Activated naive CD8-positive, alpha-beta T cell treated with anti-CD3 and anti-CD28 coated beads for 36 hours (primary cell): ENCODE measurements at places on chromosomes 1 and 21. TPM values are rescaled to one million over a fixed set of nuclear protein-coding genes. Genes with fewer than 3 reads are reported as not detected.

DNA sequence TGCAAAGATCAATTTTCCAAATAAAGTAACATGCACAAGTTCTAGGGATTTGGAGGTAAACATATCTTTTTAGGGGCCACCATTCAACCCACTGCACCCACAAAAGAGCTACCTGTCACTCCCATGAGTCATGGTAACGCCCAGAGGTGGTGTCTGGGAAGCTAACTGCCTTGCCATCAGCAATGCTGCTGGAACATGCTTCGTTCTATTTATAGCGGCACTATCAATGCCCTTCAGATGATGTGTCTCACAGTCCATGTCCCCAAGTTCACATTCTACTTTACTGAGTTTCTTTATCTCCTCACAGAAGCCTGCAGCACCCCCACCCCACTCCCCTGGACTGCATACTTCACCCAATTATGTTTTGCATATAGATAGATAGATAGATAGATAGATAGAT, 95.4 kb downstream of the LPAR3 start:
- H3K27me3 ChIP-seq, result no peaks in the 10 kb centered on the region
- no peaks in the 10 kb centered on the region for H3K36me3 ChIP-seq
- no peak overlapping the region for H3K27ac ChIP-seq

The OR6K3 gene
- not detected for total RNA-seq

GRCh38 chr1:15201221-15201620, 45.8 kb upstream of the FHAD1 start:
- DNase-seq, result no peak
- no peak overlapping the region for H3K4me3 ChIP-seq
- H3K27me3 ChIP-seq, result peaks cover 8% of the 10 kb centered on the region
- H3K36me3 ChIP-seq, result no peaks in the 10 kb centered on the region

DNA sequence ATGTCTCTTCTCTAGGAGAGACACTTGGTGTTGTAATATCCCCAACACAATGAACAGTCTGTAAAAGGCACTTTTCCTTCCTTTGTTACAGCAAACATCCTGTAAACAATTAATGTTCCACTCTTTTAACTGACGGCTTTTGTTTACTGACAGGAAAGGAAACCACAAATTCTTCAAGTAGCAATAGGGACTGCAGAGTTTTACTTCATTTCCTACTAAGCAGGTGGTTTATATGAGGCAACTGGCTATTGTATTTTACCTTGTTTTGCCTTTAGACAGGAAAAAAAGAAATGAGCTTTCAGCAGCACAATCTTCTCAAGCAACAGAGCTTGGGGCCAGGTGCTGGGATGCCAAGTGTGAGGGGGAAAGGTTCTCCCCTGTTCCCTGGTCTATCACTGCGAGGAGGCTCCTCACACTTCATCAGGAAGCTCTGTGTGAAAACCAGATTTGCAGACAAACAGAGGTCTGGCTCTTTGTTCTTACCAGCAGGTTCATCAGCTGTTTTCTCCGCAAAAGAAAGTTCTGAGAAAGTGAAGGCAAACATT, 51.2 kb downstream of the SIPA1L2 start:
- H3K36me3 ChIP-seq, result peaks cover 3% of the 10 kb centered on the region
- no peak overlapping the region for H3K27ac ChIP-seq
- peaks cover 4% of the 10 kb centered on the region for H3K27me3 ChIP-seq
- no peak overlapping the region for H3K4me3 ChIP-seq

- peaks cover 4% of the 10 kb centered on the region for H3K27me3 ChIP-seq
- no peak for DNase-seq
- no peaks in the 10 kb centered on the region for H3K36me3 ChIP-seq
These were observed 94.6 kb upstream of the ZBTB18 start for GRCh38 chr1:243956450-243956849.

GRCh38 chr1:31478167-31478566, 65.2 kb downstream of the SERINC2 start:
- DNase-seq, result no peak
- no peaks in the 10 kb centered on the region for H3K4me1 ChIP-seq
- H3K27me3 ChIP-seq, result peaks cover 8% of the 10 kb centered on the region
- no peak overlapping the region for H3K4me3 ChIP-seq
- no peaks in the 10 kb centered on the region for H3K36me3 ChIP-seq
- no peak overlapping the region for H3K27ac ChIP-seq

The HMGCL gene
- total RNA-seq, result 30.3 TPM

The KCNE2 gene
- total RNA-seq, result not detected

DNA sequence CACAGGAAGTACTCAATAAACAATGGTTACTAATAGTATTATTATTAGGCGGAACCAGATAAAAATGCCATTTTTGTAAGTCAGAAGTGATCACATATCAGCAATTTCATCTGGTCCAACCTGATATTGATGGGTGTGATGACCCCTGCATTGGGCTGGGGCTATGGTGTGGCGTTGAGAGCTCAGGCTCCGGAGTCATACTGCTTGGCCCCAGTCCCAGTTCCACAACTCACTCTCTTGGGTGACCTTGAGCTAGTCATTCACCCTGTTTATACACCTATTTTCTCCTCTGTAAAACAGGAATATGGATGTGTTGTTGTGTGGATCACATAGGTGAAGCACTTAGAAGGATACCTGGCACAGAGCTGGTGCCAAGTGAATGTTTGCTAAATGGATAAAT, 229.4 kb upstream of the POU3F1 start:
- no peak for DNase-seq
- no peak overlapping the region for H3K4me3 ChIP-seq
- no peaks in the 10 kb centered on the region for H3K4me1 ChIP-seq
- peaks cover 34% of the 10 kb centered on the region for H3K27me3 ChIP-seq
- no peak overlapping the region for H3K27ac ChIP-seq

GRCh38 chr1:29379443-29380073, 143.2 kb downstream of the PTPRU start:
- no peak overlapping the region for H3K27ac ChIP-seq
- H3K4me1 ChIP-seq, result no peaks in the 10 kb centered on the region
- peaks cover 8% of the 10 kb centered on the region for H3K36me3 ChIP-seq
- no peak for DNase-seq
- no peak overlapping the region for H3K4me3 ChIP-seq
- peaks cover 57% of the 10 kb centered on the region for H3K27me3 ChIP-seq

The S100A12 gene
- not detected for total RNA-seq

The UTS2 gene
- 0.74 TPM for total RNA-seq

The RGS1 gene
- 8.4 TPM for total RNA-seq

GRCh38 chr1:44348061-44348485, 7.0 kb downstream of the ERI3 start:
- no peaks in the 10 kb centered on the region for H3K27me3 ChIP-seq
- no peak overlapping the region for H3K27ac ChIP-seq
- no peak for DNase-seq
- peaks cover 7% of the 10 kb centered on the region for H3K36me3 ChIP-seq

The SERPINC1 gene
- not detected for total RNA-seq

DNA sequence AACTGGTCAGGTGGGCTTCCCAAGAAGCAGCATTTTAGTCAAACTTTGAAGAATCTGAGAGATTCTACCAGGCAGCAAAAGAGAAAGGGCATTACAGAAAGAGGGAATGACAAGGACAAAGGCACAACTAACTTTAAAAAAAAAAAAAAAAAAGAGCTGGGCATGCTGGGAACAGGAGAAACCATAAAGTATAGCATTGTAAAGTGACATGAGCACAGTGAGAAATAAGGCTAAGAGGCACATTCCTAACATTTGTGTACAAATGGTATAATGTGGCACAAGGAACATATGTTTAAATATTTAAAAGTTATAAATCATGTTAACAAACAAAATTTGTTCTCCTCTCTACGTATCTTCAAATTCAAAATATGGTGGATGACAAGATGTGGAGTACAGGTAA, 69.6 kb downstream of the CLCA4 start:
- no peak overlapping the region for H3K4me3 ChIP-seq
- no peak for DNase-seq
- peaks cover 5% of the 10 kb centered on the region for H3K4me1 ChIP-seq
- peaks cover 10% of the 10 kb centered on the region for H3K27me3 ChIP-seq
- no peak overlapping the region for H3K27ac ChIP-seq

DNA sequence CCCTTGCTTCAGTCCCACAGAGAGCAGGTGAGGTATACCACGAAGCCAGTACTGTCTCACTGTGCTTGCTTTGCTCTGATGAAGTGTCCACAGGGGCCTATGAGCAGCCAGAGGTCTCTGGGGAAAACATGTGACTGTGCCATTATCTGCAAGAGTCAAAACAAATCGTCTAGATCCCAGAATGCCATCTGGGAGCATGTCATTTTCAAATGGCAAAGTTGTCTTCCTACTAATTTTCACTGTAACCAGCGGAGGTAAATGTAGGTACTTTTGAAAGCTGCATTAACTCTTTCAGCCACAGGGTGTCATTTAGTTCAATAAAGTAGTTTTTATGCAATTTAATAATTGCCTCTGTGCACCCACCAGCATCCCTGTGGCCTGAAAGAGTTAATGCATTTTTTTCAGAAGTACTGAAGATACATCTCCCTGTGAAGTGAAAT, 173.6 kb upstream of the SGIP1 start:
- H3K27me3 ChIP-seq, result no peaks in the 10 kb centered on the region
- H3K4me1 ChIP-seq, result peaks cover 72% of the 10 kb centered on the region
- DNase-seq, result no peak
- H3K36me3 ChIP-seq, result peaks cover 74% of the 10 kb centered on the region

DNA sequence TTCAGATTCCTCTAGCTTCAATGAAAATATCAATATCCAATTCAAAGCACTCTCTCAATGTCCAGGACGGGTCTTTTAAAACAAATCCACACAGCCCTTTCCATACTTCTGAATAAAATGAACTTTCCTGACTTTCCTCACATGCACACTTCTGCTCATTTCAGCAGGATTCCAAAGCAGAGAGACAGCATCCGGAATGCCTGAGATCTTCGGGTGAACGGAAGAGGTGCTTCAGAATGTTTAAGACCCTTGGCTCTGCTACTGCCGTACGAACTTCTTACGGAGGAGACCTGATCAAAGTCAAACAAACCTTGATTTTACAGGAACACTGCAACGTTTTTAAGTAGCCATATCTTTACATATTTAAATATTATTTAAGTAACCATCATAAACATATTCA, 245.7 kb downstream of the PTBP2 start:
- peaks cover 27% of the 10 kb centered on the region for H3K27me3 ChIP-seq
- no peaks in the 10 kb centered on the region for H3K4me1 ChIP-seq
- no peak overlapping the region for H3K27ac ChIP-seq
- H3K36me3 ChIP-seq, result no peaks in the 10 kb centered on the region

GRCh38 chr21:33866826-33867225, 48.8 kb downstream of the ATP5PO start:
- no peak for DNase-seq
- H3K27me3 ChIP-seq, result no peaks in the 10 kb centered on the region
- no peak overlapping the region for H3K27ac ChIP-seq
- H3K4me3 ChIP-seq, result no peak overlapping the region
- no peaks in the 10 kb centered on the region for H3K4me1 ChIP-seq

DNA sequence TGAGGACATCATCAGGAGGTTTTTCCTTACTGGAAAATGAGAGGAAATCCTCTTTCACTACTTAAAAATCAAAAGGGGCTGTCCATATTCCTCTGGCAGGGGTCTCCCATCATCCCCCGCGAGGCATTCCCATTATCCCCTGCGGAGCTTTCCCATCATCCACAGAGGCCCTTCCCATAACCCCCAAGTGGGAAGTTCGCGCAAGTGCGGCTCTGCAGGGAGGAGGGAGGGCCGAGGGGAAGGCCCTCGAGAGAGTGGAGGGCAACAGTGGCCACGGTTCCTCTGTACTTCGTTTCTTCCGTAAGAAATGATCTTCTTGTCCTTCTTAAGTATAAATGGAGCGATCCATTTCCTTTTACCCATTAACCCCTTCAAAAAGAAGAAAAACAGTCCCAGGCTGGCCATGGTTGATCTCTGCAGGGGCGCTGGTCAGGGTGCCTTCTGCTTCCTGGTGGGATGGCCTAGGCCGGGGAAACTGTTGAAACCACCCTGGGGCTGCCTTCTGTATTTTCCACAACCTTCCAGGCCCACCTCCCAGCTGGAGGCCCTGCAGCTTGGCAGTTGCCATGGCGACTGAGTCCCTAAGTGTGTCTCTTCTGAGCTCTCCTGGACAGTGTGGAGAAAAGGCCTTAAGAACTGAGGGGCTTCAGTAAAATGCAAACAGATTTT, 3.6 kb upstream of the RSPH1 start:
- no peak overlapping the region for H3K4me3 ChIP-seq
- peaks cover 22% of the 10 kb centered on the region for H3K4me1 ChIP-seq
- no peak for DNase-seq
- no peak overlapping the region for H3K27ac ChIP-seq
- peaks cover 4% of the 10 kb centered on the region for H3K27me3 ChIP-seq

- H3K27ac ChIP-seq, result no peak overlapping the region
- H3K4me1 ChIP-seq, result no peaks in the 10 kb centered on the region
- no peak overlapping the region for H3K4me3 ChIP-seq
These were observed 24.9 kb upstream of the NHLH2 start for GRCh38 chr1:115865704-115866380.

DNA sequence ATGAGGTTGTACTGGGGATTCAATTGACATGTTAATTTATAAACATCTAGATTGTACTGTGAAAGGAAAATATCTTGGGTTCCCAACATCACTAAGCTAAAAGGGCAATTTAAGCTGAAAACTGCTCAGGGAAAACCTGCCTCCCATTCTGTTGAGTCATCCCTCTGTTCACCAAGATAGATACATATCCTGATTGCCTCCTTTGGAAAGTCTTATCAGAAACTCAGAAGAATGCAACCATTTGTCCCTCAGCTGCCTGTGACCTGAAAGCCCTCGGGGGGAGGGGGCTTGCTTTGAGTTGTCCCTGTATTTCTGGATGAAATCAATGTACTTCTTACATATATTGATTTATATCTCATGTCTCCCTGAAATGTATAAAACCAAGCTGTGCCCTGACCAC, 187.0 kb upstream of the ETV3 start:
- no peak overlapping the region for H3K4me3 ChIP-seq
- no peaks in the 10 kb centered on the region for H3K36me3 ChIP-seq
- no peak overlapping the region for H3K27ac ChIP-seq
- H3K27me3 ChIP-seq, result peaks cover 26% of the 10 kb centered on the region
- no peaks in the 10 kb centered on the region for H3K4me1 ChIP-seq

GRCh38 chr1:65440322-65440900, 19.9 kb downstream of the LEPR start:
- no peaks in the 10 kb centered on the region for H3K27me3 ChIP-seq
- H3K4me3 ChIP-seq, result no peak overlapping the region
- no peak overlapping the region for H3K27ac ChIP-seq
- no peak for DNase-seq
- H3K4me1 ChIP-seq, result peaks cover 3% of the 10 kb centered on the region

The CFHR5 gene
- total RNA-seq, result not detected

DNA sequence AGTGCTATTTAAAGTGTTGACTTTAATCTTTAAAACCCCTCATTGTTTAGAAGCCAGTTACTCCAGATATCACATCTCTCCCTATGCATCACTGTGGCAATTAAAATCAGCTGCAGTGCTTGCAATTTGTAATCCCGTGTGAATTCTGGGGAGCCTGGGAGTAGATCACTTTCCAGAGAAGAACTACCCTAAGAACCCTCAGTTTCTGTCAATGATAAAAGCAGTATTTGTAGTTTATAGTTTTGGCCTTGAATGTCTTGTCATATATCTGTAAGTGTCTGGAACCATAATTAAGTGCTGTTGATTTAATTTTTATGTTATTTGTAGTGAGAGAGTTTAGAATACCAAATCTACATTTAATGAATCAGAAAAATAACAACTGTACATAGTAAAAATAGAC, 5.5 kb upstream of the SPAG17 start:
- H3K27ac ChIP-seq, result no peak overlapping the region
- peaks cover 10% of the 10 kb centered on the region for H3K27me3 ChIP-seq
- peaks cover 2% of the 10 kb centered on the region for H3K36me3 ChIP-seq
